ENCODE measurements at places on chromosomes 13 and 19. TPM values are rescaled to one million over a fixed set of nuclear protein-coding genes. Genes with fewer than 3 reads are reported as not detected.

IL27RA gene
- 146 TPM for total RNA-seq

TTYH1 gene
- 2.2 TPM for total RNA-seq

SIGLEC11 gene
- not detected for total RNA-seq

SOHLH2 gene
- total RNA-seq = not detected

STOML3 gene
- total RNA-seq = not detected

PDE4C gene
- total RNA-seq = not detected

Measured in T-helper 1 cell treated with Interleukin-12 subunit alpha and Interleukin-12 subunit beta and Interleukin-4 antibody, amounts not matched to agents 30 ng/mL and 1 ng/mL, for 36 hours (primary cell).